ENCODE measurements at places on chromosomes 11 and 22. TPM values are rescaled to one million over a fixed set of nuclear protein-coding genes. Genes with fewer than 3 reads are reported as not detected.

DNA sequence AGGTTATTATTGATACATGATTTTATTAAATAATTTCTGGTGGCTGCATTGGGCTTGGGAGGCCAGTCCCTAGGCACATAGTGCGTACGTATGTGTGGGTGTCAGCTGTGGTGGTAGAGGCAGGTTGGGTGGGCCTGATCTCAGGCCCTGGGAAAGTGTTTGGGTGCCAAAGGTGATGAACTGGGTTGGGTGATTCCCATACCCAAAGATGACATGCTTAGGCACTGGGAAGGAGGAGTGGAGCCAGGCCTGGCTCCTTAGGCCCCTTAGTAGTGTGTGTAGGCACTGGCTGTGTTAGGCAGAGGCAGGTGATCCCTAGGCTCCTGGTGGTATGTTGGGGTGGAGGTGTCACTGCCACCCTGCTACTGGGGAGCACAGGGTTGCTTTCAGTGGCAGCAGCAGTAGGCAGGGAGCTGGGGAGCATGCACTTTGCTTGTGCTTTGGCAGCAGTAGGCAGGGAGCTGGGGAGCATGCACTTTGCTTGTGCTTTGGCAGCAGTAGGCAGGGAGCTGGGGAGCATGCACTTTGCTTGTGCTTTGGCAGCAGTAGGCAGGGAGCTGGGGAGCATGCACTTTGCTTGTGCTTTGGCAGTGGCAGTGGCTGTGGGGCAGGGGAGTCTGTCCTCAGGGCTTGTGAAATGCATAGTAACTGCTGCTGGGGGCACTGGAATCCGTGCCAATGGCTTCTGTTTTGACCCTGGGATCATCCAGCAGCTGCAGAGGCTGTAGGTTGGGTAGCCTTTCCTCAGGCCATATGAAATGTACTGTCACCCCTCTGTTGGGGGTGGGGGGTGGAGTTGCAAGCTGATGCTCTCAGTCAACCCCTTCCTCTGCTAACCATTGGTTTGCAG lies 84.4 kb downstream of the RRM1 start:
- no peak for ATAC-seq

GRCh38 chr11:110251836-110252235 lies 44.6 kb downstream of the RDX start:
- peak; percentile 82 for ATAC-seq

DNA sequence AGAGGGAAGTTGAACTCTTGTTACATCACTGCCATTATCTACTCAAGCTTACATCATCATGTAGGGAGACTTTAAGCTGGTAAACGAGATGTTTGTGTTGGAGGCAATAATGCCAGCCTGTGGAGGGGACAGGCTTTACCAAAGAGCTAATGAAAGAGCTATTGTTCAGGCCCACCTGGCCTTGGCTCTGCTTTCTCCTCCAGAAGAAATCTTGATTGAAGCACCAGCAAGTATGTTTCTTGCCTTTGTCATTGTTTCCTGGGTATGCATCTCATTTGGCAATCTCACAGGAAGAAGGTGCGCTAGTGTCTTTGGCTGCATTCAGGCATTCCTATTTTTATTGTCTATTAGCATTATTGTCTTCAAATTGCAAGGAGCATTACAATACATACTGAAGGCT lies 16.7 kb upstream of the CARD18 start:
- no peak for ATAC-seq

- no peak for ATAC-seq
These were observed 581 bp upstream of the EIF3L start for GRCh38 chr22:37848587-37849088.

DNA sequence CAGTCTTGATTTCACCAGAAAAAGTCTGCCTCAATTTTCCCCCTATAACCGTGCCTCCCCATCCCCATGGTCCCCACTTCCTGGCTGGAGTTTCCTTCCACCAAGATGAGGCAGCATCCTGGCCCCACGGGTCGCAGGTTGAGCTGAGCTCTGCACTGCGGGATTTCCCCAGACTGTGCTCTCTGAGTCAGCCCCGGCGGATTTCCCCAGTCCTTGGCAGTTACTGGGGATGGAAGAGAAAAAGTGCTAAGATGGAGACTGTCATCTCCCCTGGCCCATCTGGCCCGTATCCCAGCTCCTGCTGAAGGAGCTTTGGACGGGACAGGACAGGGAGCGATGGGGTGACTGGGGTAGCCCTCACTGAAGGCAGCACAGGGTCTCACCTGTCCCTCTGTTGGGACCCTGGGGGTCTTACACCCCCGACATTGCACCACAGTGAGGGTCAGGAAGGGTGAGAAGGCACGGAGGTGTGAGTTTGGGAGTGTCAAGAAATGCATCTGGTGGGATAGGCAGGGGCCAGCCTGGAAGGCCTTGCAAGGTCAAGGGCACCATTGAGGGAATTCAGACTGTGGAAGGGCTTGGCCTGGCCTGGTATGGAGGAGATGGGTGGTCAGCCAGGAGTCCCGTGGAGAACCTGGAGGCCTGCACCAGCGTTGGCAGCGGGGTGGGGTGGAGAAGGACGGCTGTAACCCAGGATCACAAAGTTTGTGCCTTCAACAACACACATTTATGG lies 36.5 kb downstream of the NADSYN1 start:
- peak; percentile 37 for ATAC-seq

GRCh38 chr22:47715866-47716578 lies 953.6 kb downstream of the TBC1D22A start:
- ATAC-seq, result no peak

DNA sequence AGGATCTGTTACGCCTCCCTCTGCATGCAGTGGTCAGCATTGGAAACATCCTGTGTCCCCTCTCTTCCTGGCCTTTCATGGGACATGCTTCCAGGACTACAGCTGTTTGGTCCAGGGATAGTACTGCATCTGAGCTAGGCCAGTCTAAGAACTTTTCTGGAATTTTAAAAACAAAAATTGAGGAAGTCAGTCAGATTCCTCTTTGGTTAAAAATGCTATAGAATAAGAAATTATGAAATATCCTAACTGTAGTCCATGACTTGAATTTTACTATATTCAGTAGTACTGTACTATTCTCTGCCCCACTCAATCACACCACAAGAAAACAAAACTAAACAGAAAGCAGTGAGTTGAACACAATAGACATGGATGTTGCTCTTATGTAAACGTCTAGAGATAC lies 201.0 kb upstream of the CADM1 start:
- no peak for ATAC-seq

DNA sequence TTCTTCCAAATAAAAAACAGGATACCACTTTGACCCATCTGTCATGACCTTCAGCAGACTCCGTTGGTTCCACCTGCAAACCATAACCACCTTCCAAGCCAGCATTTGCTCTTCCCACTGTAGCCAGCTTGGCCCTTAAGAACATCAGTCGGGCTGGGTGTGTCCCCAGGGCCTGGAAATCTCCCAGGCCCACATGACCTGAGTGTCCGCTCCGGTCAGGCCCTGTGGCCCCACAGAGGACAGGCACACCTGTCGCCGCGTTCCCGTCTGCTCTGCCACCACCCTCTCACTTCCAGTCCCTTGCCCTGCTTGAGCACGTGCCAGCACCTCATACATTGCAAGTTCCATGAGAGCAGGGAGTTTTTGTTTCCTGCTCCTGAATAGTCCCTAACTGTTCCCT lies 65.7 kb upstream of the PITPNB start:
- no peak for ATAC-seq

GRCh38 chr11:2298131-2298794 lies 3.5 kb downstream of the C11orf21 start:
- no peak for ATAC-seq

- no peak for ATAC-seq
These were observed 718.1 kb downstream of the NTM start for GRCh38 chr11:132088551-132088950.

GRCh38 chr11:126993599-126993998 lies 7.0 kb downstream of the KIRREL3 start:
- ATAC-seq, result no peak

GRCh38 chr11:135006800-135007199 lies 594.8 kb upstream of the B3GAT1 start:
- ATAC-seq, result no peak

GRCh38 chr22:27612115-27612514 lies 189.4 kb downstream of the MN1 start:
- peak; percentile 19 for ATAC-seq

- ATAC-seq, result no peak
These were observed 31.3 kb downstream of the ABCC8 start for GRCh38 chr11:17445240-17445795.

- ATAC-seq, result no peak
These were observed 89.7 kb downstream of the RELT start for GRCh38 chr11:73465871-73466270.

DNA sequence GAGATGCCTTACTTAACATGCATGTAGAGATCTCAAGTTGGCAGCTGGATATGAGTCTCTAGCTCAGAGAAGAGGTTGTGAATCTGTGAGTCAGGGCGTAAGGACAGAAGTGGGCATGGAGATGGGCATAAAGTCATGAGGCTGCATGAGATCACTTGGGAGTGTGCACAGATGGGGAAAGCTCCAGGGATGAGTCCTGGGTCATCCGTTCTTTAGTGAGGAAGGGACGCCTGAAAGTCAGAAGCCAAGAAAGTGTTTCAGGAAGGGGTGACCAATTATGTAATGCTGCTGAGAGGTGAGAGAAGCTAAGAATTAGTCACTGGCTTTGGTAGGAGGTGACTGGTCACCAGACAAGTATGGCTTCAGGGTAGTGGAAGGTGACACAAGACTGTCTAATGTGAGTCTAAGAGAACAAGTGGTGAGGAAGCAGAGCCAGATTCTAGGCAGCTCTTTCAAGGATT lies 6.7 kb downstream of the ACP2 start:
- ATAC-seq, result peak; percentile 76

DNA sequence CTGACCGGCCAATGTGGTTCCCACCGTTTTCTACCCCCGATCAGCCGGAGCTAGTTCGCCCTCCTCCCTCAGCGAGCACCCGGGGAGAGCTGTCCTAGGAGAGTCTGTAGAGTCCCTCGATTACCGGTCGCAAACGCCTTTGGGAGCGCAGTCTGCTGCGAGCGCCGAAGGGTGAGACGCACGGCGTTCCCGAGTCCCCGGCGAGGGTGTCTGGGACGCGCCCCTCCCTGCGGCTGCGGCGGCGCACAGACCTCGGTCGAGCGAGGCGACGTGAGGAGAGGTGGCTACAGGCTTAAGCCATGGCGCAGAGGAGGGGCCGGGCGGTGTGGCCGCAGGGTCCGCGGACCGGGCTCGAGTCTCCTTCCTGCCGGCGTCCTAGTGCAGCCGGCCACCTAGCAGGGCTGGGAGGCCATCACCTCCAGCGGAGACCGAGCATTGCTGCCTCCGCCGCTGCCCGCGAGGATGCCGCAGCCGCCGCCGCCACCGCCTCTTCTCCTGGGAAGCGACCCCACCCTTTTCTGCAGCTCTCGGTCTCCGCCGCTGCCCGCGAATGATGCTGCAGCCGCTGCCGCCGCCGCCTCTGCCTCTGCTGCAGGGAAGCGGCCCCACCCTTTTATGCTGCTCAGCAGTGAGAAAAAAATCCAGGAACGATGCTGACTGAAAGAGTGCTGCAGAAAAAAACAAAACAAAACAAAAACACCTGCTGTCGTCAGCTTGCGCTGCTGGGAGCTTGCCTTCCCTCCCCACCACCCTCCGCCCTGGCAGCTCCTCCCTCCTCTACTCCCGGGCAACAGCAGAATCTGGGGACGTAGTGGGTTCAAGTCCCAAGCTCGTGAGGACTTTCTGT lies at the start of gene MAP6:
TSS of gene MAP6 (minus strand) at position 588 of the 847 bp plus-strand sequence. CDS start 669 bp downstream, outside the sequence.
- ATAC-seq, result peak; percentile 26

DNA sequence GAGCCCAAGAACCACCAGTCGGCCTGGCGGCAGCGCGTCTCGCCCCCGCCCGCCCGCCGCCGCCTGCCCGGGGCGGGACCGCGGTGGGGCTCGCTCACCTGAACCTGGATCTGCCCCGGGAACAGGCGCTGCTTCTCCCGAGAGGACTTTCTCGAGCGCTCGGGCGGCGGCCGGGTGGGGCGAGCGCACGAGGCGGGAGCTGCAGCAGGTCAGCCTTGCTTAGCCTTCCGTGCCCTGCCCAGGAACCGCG lies 133 bp downstream of the MYH9 start:
- ATAC-seq, result no peak

- ATAC-seq, result no peak
These were observed 75.4 kb downstream of the ZBTB16 start for GRCh38 chr11:114134870-114135269.

- ATAC-seq, result no peak
These were observed 117.7 kb upstream of the RCN1 start for GRCh38 chr11:31973172-31973571.

- ATAC-seq, result no peak
These were observed 58.3 kb downstream of the SLC22A12 start for GRCh38 chr11:64649291-64649697.

DNA sequence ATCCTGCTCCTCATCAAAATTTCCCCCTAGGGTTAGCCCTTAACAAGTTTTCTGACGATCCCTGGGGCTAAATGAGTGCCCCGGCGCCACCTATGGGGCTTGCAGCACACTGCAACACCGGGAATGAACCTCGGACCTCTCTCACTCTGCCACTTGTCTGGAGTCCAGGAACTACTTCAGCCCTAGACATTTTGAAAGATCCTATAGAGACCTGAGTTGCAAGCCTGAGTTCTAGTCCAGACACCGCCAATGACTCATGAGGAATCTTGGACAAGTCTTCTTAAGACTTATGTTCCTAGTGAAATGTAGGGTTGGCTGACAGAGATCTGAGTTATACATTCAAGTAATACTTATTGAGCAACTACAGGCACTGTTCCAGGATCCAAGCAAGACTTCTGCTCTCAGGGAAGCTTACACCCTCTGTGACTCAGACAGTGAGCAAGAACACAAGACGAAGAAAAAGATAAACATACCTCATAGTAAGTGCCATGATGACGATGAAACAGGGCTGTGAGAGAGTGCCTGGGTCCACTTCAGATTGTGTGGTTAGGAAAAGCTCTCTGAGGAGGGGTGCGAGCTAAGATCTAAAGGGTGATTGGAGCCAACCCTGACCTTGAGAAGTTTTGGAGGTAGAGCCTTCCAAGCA lies 10.2 kb upstream of the STK33 start:
- ATAC-seq, result peak; percentile 96

GRCh38 chr11:73538381-73538872 lies 59.5 kb downstream of the FAM168A start:
- no peak for ATAC-seq

The OR52N1 gene
- not detected for total RNA-seq

The RIMBP3B gene
- total RNA-seq, result not detected

The PAX6 gene
- total RNA-seq, result not detected

The PVALB gene
- not detected for total RNA-seq

The H19 gene
- 6.5 TPM for total RNA-seq

Data from esophagus mucosa (tissue), 1 donor.